Astrocyte of the hippocampus (primary cell): ENCODE measurements at places on chromosomes 12 and 14.

DNA sequence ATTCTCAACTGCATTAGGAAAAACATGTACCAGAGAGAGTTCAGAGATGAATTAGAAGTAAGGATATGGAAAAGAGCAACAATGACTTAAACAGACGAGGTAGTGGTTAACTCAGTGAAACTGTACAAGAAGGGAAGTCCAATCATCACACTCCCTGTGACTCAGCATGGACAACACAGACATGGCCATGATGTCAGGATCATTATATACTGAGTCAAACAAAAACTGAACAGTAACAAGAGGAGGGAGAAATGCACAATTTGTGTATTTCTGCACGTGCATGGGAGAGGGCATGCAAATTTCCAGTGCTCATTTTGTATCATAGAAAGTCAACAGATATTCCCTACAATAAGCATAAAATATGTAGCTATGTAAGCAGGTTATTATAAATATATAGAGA is 1037.8 kb downstream of the BCL11B start:
- peak; percentile 35 for DNase-seq

- peak; percentile 17 for DNase-seq
Observed at GRCh38 chr12:72313806-72314205, 41.6 kb downstream of the TRHDE start.

DNA sequence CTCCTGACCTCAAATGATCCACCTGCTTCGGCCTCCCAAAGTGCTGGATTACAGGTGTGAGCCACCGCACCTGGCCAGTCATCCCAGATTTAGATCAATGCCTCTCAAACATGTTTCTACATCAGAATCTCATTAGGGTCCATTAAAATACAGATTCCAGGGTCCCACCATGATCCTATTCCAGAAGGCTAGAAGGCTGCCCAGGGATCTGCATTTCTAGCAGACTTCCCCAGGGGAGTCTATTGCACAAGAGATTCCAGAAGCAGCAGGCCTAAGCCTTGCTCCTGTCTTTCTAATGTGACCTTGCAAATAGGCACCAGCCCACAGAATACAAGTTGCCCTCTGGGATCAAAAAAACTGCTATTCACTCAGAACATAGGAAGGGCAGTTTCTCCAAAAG is 81.5 kb downstream of the SCARB1 start:
- no peak for DNase-seq

DNA sequence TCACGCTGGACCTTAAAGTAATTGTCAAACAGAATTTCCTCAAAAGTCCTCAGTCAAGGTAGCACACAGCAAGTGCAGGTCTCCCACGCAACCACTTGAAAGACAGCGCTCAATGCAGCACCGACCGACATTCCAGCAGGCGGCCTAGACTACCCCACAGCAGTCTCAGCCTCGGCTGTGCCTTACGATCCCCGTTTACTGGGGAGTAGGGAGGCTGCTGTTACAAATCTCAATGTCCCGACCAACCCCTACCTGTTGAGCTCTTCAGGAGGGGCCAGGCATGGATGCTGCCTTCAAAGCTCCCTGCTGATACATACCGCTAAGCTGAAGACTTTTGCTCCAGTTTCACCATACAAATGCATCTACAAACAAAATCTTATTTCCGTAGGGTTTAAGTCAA is 21.8 kb downstream of the VPS37B start:
- DNase-seq: no peak

DNA sequence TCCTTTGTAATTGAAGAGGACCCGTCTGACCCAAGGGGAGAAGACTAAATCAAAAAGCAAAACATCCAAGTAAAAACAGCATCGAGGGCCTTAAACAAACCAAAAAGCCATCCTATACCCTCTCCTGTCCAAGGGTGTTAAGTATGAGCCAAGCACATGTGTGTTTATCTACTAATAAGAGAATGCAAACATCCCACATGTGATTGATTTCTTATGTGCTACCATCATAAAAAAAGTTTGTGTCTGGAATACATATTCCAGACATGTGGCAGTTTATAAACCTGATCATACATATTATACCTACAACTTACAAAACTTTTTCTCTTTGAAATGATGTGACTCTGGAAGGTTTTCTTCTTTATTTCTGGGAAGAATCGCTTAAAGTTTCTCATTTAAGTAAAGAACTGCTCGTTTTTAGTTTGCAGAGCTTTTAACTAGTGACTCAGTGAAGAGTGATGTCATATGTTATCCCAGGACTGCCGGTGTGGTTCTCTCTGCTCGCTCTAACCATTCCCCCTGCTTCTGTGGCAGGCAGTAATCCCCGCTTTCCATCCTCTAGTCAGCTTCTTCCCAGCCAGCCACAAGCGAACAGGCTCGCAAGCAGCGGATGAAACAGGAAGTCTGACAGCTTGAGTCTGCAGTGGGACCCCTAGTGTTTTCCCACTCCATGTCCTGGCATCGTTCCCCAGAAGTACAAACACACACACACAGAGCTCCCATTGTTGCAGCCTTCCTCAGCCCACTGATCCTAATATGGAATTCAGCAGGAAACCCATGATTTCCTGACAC is 431 bp upstream of the RHOJ start:
- peak; percentile 98 for DNase-seq

GRCh38 chr12:48183876-48184548 is 568 bp downstream of the CCDC184 start:
- peak; percentile 11 for DNase-seq

GRCh38 chr14:73680821-73681220 is 33.4 kb downstream of the PNMA1 start:
- DNase-seq: no peak

DNA sequence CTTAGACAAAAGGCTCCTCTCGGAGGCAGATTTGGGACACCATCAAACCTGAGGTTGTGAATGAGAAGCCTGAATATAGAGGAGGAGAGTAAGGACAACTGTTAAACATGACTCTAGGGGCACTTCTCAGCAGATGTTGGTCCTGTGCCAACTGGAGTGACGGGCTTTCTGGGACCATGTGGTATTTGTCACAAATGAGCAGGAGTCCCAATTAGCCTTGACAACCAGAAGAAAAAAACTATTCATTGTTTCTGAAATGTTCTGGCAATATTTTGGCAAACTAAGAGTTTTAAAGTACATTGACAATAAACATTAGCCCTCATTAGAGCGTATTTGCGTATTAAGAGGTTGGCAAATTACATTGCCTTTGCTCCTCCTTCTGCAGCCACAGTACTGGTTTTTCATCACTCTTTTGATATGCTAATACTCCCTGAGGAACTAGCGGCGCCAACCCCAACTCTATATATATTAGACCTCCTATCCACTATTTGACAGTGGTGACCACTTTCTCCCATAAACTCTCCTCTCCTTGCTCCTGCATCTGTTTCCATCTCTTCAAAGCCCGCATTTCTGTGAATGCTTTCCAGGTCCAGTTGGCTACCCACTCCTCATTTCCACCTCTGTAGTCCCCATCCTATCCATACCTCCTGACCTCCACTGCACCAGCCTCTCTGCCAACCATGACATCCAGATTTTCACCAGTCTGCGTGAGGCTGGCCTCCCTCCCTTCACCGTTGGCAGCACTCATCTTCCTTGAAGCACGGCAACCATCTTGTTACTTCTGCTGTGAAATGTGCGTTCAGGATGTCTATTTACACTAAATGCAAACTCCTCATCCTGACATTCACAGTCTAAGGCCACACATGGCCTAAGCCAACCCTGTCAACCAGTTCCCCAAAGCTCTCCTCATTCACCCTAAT is 100.7 kb downstream of the ZFC3H1 start:
- peak; percentile 24 for DNase-seq

DNA sequence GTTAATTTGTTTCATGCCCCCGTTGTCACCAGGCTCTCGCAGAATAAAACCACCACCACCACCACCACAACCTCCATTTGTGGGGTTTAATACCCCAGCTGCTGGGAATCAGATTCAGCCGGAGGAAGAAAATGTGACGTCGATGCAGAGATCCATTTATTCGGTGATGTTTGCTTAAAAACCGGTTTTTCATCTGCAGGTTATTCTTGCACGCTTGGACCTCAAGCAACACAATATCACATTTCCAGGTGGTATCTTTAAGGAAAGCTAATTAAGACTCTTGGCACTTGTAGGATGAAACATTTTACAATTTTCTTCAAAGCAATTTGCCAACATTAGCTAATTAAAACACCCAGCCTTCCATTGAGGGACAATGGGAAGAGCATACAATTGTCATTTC is 39.8 kb downstream of the SPRING1 start:
- DNase-seq: no peak

GRCh38 chr14:89194376-89194775 is 222.7 kb downstream of the FOXN3 start:
- DNase-seq: no peak

- peak; percentile 57 for DNase-seq
Observed at GRCh38 chr12:129202109-129202814, 349.0 kb downstream of the GLT1D1 start.

DNA sequence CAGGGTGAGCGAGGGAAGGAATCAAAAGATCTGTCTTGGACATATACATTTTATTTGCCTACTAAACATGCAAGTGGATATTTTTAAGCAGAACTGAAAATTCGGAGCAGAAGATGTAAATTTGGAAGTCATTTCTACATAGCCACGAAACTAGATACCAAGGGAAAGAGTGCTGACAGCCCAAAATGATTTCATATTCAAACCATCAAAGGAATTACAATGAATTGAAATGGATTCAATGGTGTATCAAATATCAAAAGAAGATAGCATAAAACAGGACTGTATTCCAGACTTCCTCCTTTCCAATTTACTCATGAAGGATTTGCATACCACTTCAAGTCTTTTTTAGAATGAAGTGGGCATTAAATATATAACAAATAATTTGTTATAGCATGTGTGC is 313.5 kb upstream of the KITLG start:
- no peak for DNase-seq

DNA sequence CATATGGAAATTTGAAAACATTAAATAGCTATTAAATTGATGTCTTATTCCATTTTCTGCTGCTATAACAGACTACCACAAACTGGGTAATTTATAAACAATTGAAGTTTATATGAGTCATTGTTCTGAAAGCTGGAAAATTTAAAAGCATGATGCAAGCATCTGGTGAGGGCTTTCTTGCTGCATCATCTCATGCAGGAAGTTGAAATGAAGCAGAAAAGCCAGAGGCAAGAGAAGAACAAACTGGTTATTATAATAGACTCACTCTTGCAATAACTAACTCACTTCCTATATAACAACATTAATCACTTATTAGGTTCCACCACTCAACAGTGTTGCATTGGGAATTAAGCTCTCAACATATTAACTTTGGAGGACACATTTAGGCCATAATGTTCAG is 1277.4 kb downstream of the LRFN5 start:
- DNase-seq: peak; percentile 42

DNA sequence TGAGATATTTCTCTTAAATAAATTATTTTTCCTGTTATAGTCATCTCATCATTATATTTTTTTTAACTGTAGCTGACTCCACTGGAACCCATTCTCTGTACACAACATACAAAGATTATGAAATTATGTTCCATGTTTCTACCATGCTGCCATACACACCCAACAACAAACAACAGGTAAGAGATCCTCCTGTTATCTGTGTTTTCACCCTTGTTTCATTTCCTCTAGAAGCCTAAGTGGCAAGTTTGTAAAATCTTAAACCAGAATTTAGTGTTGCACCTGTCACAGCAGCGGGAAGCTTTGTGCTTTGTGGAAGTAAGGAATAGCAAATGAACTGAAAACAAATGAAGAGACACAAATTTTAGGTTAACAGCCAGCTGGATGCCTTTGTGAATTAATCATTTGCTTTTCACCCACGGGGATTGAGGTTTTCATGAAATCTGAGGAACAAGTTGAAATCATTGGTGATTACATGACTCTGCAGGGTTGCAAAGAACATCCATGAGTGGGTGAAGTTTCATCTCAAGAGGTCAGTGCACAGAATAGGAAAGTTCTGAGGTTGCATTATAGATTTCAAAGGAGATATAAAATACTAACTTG is 273.9 kb upstream of the RGS6 start:
- DNase-seq: no peak

- no peak for DNase-seq
Observed at GRCh38 chr12:78005094-78005492, 174.4 kb downstream of the NAV3 start.

DNA sequence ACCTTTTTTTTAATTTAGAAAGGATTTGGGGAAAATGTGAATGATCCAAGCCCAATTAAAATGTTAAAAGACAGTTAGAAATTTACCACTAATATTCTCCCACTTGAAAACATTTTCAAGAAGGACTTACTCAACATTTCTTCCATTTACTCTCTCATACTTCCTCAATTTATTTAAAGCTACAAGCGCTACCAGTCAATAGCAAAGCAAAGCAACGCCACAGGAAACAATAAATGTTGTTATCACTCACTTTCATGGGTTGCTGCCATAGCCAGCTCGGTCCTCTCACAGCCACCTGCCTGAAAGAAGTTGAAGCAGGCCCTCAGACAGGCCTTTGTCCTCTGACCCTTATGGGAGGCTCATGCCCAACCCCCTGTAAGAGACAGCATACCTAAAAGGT is 6.0 kb upstream of the SOS2 start:
- DNase-seq: no peak

GRCh38 chr12:22541496-22542155 is 2.7 kb downstream of the C2CD5 start:
- DNase-seq: no peak

- no peak for DNase-seq
Observed at GRCh38 chr12:80756875-80757274, 40.2 kb downstream of the MYF5 start.

DNA sequence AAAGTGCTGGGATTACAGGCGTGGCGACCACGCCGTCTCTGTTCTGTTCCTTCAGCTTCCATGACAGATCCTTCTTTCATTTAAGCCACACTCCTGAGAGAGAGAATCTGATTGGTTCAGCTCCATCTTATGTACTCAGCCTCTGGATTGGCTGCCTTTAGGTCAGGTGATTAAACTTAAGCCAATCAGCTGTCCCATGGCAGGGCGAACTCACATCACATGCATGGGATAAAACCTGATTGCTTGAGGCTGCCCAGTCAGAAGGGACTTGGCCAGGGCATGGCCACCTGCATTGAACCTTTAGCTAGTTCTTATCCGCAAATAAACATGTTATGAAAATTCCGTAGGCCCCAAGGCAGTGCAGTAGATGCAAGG is 274.2 kb downstream of the SUDS3 start:
- no peak for DNase-seq

- DNase-seq: no peak
Observed at GRCh38 chr12:4736091-4736490, 15.9 kb downstream of the GALNT8 start.

DNA sequence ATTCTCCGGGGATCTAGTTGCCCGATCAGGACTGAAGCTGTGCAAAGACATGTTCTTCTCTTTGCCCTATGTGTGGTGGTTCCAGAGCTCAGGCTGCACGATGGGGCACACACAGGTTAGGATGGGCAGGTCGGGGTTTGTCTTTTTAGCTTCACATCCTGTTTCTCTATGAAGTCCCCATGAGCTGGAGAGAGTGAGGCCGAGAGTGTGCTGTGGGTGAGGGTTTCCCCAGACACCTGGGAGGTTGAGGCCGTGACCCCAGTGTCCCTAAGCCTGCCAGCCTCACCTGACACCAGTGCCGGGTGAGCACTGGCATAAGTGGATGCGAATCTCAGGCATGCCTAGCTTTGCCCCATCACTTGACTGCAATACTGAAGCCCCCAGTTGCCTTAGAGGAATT is 32.9 kb upstream of the IGF1 start:
- no peak for DNase-seq

GRCh38 chr14:94180655-94181271 is 6.6 kb downstream of the PPP4R4 start:
- DNase-seq: peak; percentile 44
